ENCODE measurements at places on chromosomes 6 and 20. TPM values are rescaled to one million over a fixed set of nuclear protein-coding genes. Genes with fewer than 3 reads are reported as not detected.

DNA sequence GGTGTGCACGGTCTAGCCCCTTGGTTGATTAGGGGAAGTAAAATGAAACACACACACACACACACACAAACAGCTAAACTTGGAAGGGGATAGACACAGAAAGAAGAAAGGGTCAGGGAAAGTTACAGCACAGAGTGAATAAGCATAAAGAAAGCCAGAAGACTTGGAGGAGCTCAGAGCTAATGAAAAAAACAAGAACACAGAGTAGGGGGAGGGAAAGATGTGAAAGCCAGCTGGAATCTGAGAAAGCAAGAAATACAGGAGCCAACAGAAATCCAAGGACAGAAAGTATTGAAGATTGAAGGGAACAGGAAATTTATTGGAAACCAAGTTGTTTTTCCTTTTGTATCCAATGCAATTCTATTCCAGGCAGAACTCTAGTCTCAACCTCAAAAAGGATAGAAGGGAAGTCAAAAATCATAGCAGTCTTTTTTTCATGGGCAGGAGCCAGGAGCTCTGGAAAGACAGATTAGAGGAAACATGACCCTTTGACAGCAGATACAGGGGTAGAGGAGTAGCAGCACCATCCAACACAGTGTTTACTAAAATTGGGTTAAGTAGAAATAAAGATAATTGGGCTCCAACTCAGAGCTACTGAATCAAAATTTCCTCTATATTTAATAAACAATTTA lies 10.1 kb downstream of the HMGCLL1 start:
- H3K27me3 ChIP-seq, result no peaks in the 10 kb centered on the region
- no peaks in the 10 kb centered on the region for H3K4me1 ChIP-seq
- H3K4me3 ChIP-seq, result no peak overlapping the region

- peaks cover 45% of the 10 kb centered on the region for H3K4me1 ChIP-seq
- H3K27ac ChIP-seq, result peak overlapping the region; percentile 86
- H3K36me3 ChIP-seq, result no peaks in the 10 kb centered on the region
- no peaks in the 10 kb centered on the region for H3K27me3 ChIP-seq
Observed at GRCh38 chr20:44884907-44885391, 556 bp upstream of the YWHAB start.

GRCh38 chr6:101011186-101011585 lies 130.1 kb upstream of the ASCC3 start:
- no peaks in the 10 kb centered on the region for H3K36me3 ChIP-seq
- no peaks in the 10 kb centered on the region for H3K27me3 ChIP-seq
- peaks cover 13% of the 10 kb centered on the region for H3K4me1 ChIP-seq
- peak overlapping the region; percentile 28 for H3K4me3 ChIP-seq
- DNase-seq, result no peak

- no peak overlapping the region for H3K27ac ChIP-seq
Observed at GRCh38 chr6:112215488-112216284, 38.7 kb downstream of the LAMA4 start.

- H3K27me3 ChIP-seq, result peaks cover 53% of the 10 kb centered on the region
- H3K4me3 ChIP-seq, result no peak overlapping the region
- DNase-seq, result no peak
Observed at GRCh38 chr6:1392813-1393640, 3.7 kb downstream of the FOXF2 start.

DNA sequence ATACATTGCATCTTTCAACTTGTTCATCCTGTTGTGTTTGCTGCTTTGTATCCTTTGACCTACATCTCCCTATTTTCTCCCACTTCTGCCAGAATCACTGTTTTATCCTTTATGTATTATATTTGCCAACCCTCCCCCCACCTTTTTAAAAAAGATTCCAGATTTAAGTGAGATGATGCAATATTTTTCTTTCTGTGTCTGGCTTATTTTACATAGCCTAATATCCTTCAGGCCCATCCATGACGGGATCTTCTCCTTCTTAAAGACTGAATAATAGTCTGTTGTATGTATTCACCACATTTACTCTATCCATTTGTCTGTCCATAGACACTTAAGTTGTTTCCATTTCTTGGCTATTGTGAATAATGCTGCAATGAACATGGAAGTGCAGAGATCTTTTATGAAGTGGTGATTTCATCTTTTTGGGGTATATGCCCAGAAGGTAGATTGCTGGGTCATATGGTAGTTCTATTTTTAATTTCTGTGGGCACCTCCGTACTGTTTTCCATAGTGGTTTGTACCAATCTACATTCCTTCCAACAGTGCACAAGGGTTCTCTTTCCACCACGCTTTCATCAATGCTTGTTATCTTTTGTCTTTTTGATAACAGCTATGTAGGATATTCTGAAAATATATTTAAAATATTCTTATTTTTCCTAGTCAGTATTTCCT lies 181.0 kb downstream of the CDKAL1 start:
- no peak for DNase-seq
- H3K36me3 ChIP-seq, result no peaks in the 10 kb centered on the region
- H3K27me3 ChIP-seq, result no peaks in the 10 kb centered on the region

GRCh38 chr20:41275301-41275731 lies 42.2 kb downstream of the ZHX3 start:
- H3K4me3 ChIP-seq, result no peak overlapping the region
- H3K27me3 ChIP-seq, result no peaks in the 10 kb centered on the region
- no peaks in the 10 kb centered on the region for H3K36me3 ChIP-seq
- no peak for DNase-seq
- H3K4me1 ChIP-seq, result no peaks in the 10 kb centered on the region

GRCh38 chr6:136740050-136740974 lies 52.0 kb downstream of the MAP3K5 start:
- no peak overlapping the region for H3K4me3 ChIP-seq
- peak overlapping the region; percentile 6 for H3K27ac ChIP-seq
- H3K4me1 ChIP-seq, result no peaks in the 10 kb centered on the region

- no peak for DNase-seq
- peaks cover 21% of the 10 kb centered on the region for H3K4me1 ChIP-seq
- no peak overlapping the region for H3K27ac ChIP-seq
- no peaks in the 10 kb centered on the region for H3K36me3 ChIP-seq
- no peaks in the 10 kb centered on the region for H3K27me3 ChIP-seq
Observed at GRCh38 chr6:108711826-108712225, 136.4 kb upstream of the ARMC2 start.

DNA sequence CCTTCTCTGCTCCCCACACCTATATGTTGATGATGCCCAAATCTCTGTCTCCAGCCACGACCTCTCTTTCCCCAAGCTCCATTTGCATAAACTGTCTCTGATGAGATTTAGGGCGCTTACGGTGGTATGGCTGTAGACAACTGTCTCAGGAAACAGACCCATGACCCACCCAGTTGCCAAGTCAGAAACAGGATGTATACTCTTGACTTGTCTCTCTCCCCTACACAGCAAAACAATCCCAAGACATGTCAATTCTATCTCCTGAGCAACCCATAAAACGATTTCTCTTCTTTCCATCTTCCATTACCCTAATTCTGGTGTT lies 13.9 kb downstream of the GNL1 start:
- H3K4me3 ChIP-seq, result peak overlapping the region; percentile 68
- no peak for DNase-seq
- no peaks in the 10 kb centered on the region for H3K27me3 ChIP-seq
- no peaks in the 10 kb centered on the region for H3K36me3 ChIP-seq
- H3K4me1 ChIP-seq, result peaks cover 33% of the 10 kb centered on the region

- peak; percentile 23 for DNase-seq
- H3K36me3 ChIP-seq, result no peaks in the 10 kb centered on the region
- peaks cover 25% of the 10 kb centered on the region for H3K4me1 ChIP-seq
- H3K27me3 ChIP-seq, result no peaks in the 10 kb centered on the region
Observed at GRCh38 chr6:27863962-27864905, 48.0 kb downstream of the OR2B2 start.

- DNase-seq, result no peak
- no peak overlapping the region for H3K4me3 ChIP-seq
- no peak overlapping the region for H3K27ac ChIP-seq
Observed at GRCh38 chr20:16290358-16290757, 282.9 kb downstream of the KIF16B start.

DNA sequence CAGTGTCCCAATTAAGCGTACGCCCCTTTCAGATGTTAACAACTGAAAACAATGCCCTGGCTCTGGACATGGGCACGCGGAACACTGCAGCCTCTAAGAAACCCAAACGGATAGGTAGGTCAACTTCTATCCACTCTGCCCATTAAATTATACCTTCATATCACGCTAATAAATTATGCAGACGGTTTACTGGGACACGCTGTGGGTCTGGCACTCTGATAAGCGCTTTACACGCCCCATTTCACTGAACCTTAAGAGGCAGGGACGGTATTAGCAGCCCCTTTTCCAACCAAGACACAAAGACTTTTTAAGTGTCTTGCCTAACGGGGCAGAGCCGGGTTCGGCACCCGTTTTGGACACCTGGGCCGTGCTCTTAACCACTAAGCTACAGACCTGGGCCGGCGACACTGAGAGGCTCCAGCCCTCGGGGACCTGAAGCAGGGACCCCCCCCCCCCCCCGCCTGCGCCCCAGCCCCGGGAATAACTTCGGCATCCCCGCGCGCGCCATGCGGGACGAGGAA lies 744 bp downstream of the STAU1 start:
- H3K36me3 ChIP-seq, result no peaks in the 10 kb centered on the region
- H3K4me3 ChIP-seq, result peak overlapping the region; percentile 87
- H3K27ac ChIP-seq, result peak overlapping the region; percentile 69
- DNase-seq, result peak; percentile 54
- H3K4me1 ChIP-seq, result peaks cover 31% of the 10 kb centered on the region

Gene TINAG
- total RNA-seq, result not detected

Gene GABRR2
- 0.20 TPM for total RNA-seq

Gene MCHR2
- not detected for total RNA-seq

Gene BCAS1
- 0.09 TPM for total RNA-seq

Gene AIF1
- 35.6 TPM for total RNA-seq

Gene SLC22A1
- total RNA-seq, result 0.22 TPM

Gene LST1
- total RNA-seq, result 22.4 TPM
